Activated CD8-positive, alpha-beta memory T cell treated with anti-CD3 and anti-CD28 coated beads for 1 hour (primary cell): ENCODE measurements at places on chromosomes 11 and 22.

GRCh38 chr22:27510024-27510423, 291.5 kb downstream of the MN1 start:
- no peak for DNase-seq

GRCh38 chr11:126969865-126970479, 30.6 kb downstream of the KIRREL3 start:
- DNase-seq, result no peak

- DNase-seq, result no peak
Measured at GRCh38 chr11:121520243-121521144, 67.7 kb upstream of the SORL1-AS1 start.

DNA sequence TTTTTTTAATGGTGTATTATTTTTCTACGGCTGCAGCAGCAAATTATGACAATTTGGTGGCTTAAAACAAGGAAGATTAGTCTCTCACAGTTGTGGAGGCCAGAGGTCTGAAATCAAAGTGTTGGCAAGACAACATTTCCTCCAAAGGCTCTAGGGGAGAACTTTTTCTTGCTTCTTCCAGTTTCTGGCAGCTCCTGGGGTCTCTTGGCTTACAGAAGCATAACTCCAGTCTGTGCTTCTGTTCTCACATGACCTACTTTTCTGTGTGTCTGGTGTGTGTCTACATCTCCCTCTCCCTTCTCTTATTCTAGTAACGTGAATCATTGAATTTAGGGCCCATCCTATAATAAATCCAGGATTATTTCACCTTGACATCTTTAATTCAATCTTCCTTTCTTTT, 551.9 kb upstream of the LUZP2 start:
- no peak for DNase-seq

DNA sequence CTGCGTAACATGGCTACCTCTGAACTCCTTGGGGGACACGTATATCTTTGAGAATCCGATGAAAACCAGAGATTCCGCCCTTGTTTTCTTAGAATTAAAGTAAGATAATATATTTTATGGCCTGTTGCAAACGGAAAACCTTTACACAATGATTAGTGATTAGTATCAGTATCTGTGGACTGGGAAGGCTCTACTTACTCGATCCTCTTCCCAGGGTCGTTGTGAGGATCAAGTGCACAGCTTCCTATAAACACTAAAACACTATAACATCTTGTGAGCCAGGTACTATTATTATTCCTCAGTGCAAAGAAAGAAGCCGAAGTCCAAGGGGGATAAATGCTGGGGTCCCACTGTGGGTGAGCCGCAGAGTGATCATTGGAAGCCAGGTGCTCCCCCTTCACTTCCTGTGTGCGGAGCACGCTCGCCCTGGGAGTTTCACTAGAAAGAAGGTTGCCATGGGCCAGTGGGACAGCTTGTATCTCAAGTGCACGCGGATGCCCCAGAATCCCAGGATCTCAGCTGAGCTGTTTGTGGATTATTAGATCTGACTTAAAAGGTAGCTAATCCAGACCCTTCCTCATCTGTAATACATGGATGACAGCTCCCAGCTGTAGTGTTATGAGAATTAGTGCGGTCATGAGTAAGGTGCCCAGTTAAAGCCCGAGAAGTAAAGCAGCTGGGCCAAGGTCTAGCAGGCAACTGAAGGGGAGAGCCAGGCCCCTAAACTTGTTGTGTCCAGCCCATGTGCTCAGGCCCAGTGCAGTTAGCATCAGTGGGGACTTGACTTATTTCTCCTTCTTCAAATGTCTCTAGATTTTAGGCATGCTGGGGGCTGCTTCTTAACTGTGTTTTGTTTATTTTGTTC, 839 bp downstream of the CBY1 start:
- DNase-seq, result no peak

GRCh38 chr22:24975813-24976341, 23.4 kb downstream of the KIAA1671 start:
- no peak for DNase-seq

DNA sequence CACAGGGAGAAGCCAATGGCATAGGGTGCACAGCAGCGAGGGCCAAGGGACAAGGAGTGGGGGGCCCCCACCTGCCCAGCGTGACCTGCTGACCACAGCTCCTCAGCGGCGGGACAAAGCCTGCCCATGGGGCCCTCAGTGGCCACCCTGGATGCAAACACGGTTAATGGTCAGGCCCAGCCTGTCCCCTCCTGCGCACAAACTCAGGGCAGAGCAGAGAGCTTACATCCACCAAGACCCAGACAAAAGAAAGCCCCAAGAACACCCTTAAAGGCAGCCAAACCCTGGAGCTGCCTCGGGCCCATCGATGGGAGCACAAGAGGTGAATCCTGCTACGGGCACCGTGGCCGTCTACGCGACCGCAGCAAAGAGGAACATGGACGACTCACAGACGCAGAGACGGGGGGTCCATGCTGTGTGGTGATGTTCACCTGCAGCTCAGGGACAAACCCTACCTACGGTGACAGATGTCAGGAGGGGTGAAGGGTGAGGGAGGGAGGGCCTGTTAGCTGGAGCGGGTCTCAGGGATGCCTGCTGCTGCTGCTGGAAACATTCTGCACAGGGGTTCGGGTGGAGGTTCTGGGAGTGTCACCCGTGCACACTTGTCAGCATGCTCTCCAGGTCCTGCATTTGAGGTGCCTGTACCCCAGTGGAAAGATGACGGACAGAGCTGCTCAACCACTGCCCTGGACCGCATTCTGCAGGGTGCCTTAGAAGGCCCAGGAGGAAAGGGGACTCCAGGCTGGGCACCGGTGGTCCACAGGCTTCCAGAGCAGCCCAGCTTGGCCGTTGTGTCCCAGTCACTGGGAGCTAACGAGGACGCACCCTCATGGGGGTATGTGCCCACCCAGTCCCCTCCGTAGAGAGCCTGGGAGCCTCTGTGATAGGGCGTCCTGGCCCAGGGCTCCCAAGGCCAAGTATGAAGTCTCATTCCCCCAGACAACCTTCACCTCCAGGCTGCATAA, 11.6 kb downstream of the ASCL2 start:
- DNase-seq, result no peak

DNA sequence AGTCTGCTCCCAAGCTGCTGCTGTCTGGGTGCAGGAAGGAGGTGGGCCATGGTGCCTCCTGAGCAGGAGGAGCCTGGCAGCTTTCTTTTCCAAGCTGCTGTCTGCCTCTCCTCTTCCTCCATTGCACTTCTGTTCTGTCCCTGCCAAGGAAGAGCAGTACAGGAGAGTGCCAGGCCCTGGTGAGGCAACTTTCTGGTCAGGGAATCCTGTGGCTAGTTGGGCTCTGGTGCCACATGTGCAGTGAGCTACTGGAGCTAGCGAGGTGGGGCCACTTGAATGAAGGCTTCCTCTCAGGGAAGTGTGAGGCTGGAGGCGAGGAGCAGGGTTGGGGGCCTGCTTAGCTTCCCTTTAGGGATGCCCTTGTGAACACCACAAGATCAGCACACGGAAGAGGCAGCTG, 90.0 kb downstream of the TSPAN18 start:
- no peak for DNase-seq

DNA sequence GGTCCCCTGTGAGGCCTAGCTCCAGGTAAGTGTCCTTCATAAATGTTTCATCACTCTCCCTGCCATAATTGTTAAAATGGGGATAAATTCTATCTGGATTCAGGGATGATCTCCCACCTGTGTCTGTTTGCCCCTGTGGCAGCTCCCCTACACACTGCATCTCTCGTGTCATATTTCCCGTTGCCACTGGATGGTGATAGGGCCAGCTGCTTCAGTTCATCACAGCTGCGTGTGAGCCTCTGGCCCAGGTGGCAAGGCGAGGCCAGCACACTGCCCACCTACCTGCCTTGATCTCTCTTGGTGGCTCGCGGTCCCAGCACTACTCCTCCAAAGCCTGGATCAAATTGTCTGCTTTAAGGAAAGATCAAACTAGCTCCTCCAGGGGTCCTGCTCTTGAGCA, 187.4 kb downstream of the GRIK4 start:
- no peak for DNase-seq

DNA sequence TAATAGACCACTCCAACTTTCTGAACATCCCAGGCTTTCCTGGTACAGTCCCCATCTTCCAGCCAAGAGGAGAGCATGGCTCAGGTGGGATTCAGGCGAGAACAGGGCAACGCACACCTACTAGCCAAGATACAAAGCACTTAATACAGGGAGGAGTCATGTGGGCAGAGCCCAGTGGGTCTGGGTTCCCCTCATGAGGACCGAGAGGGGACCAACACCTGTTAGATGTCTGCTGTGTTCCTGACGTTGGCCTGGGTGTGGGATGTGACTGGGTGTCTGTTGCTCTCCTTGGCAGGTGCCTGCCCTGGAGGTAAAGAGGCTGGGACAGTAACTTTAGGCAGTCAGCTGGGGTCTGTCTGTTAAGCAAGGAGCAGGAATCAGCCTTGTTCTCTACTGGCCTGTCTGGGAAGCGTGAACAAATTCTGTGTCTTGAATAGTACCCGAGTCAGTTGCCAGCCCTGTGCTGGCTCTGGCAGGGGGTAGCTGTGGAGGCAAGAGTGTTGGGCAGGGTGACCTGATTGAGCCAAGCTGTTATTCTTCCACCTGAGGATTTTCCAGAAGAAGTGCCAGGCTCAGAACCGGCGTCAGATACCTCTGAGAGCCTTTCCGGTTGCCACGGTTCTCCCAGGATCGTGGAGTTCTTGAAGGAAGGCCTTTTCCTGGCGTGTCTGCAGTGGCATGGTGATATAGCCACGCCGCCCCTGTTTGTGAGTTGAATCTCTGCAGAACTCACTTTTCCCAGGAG, 56.3 kb downstream of the BCR start:
- no peak for DNase-seq

GRCh38 chr22:48918585-48919186, 909.0 kb downstream of the BRD1 start:
- DNase-seq, result no peak

DNA sequence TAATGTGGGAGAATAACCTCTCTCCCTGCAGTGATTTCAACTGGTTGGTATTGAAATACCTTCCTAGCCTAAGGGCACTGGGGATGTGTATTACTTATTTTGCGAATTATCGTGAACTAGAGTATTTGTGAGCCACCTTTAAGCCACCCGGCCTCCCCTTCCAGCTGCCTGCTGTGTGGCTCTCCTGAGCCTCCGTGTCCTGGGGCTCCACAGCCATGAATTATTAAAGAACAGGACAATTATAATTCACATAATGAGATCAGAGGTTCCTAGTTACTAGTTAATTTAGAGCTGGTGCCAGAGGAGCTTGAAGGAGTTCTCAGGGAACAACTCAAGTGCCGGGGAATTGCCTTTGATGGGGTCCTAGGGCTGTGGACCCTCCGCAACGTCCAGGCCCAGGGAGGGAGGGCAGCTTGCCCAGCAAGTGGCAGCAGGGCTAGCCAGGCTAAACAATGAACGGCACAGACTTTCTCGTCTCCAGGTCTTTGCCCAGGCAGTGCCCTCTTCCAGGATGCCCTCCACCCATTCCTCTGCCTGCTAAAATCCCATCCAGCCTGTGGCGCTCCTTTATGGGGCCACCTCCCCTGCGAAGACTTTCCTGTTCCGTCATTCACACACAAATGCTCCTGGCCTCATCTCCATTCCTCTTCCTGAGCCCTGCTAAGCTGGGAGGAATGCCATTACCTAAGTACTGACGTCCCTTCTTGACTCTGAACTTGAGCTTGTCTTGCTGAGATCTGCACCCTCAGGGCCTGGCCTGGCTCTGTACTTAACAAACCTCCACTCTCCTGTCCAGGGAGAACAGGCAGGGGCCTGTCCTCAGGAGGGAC, 91.5 kb downstream of the RTL6 start:
- DNase-seq, result no peak

- peak; percentile 42 for DNase-seq
Measured at GRCh38 chr11:46315033-46315738, 32.1 kb upstream of the DGKZ start.

- no peak for DNase-seq
Measured at GRCh38 chr22:20486229-20486628, 9.4 kb downstream of the KLHL22 start.

GRCh38 chr11:2961080-2961479, 31.0 kb downstream of the NAP1L4 start:
- DNase-seq, result no peak

- DNase-seq, result no peak
Measured at GRCh38 chr11:97607291-97608000, 1217.6 kb downstream of the JRKL start.

- no peak for DNase-seq
Measured at GRCh38 chr11:78927511-78927910, 352.8 kb upstream of the NARS2 start.

- no peak for DNase-seq
Measured at GRCh38 chr22:37777122-37777687, 30.5 kb upstream of the GCAT start.

GRCh38 chr22:23519442-23520157, 60.5 kb downstream of the IGLL1 start:
- no peak for DNase-seq

- no peak for DNase-seq
Measured at GRCh38 chr11:79052544-79052943, 388.3 kb downstream of the TENM4 start.

GRCh38 chr11:11665407-11665806, 43.6 kb upstream of the GALNT18 start:
- DNase-seq, result no peak

GRCh38 chr22:37267135-37267587, 15.1 kb upstream of the CYTH4 start:
- no peak for DNase-seq

- no peak for DNase-seq
Measured at GRCh38 chr11:12013781-12014180, 5.4 kb upstream of the DKK3 start.

DNA sequence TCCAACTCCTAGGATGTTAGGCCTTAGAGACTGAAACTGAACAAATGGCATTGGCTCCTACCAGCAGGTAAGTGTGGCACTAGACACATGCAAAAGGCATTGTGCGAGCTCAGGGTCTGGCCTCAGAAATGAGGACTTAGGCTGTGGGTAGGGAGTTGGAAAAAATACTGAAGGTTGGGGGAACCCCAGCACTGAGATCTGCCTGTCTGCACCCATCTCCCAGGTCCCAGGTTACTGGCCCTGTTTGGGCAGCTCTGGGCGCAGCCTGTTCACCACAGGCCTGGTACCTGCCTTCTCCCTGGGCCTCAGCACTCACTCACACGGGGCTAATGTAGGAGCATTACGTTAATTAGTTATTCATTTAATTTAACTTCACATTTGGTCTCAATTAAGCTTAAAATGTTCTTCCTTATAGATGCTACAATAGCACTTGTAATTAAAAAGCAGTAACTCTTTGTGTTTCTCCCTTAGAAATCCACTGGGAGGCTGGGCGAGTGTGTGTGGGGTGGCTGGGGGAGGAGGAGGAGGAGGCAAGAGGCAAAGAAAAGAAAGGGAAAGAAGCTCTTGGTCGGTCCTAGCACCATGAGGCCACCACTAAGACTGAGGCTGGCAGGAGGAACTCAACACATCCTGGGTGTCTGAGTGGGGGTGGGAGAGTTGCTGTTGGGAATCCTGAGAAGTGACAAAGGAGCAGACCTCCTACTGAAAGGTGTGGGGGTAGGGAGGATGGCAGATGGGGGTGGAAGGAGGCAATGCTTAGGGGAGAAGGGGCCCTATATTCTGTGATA, 19.4 kb downstream of the TMEM218 start:
- no peak for DNase-seq

DNA sequence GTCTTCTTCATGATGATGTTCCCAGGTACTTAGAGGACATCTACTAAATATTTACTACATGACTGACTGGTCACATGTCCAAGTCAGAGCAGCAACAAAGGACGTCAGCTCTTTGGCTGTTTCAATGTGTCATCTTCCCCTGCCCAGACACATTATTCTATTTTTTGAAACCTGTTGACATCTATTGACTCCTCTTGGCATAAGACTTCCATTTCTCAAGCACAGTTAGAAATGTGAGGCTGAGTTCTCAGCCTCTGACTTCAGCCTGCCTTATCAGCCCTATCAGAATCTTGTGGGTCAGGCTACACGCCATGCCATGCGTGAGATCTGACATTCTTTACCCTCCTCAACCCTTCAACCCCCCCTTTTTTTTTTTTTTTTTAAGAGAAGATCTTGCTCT, 63.8 kb downstream of the SC5D start:
- no peak for DNase-seq

GRCh38 chr11:2716376-2717095, 16.7 kb upstream of the KCNQ1OT1 start:
- no peak for DNase-seq
